Left hindlimb (tissue), 1 donor: ENCODE measurements at places on chromosomes 5 and 9.
A peak's percentile ranks its signal among the peaks of the same experiment; 100 is the strongest.

DNA sequence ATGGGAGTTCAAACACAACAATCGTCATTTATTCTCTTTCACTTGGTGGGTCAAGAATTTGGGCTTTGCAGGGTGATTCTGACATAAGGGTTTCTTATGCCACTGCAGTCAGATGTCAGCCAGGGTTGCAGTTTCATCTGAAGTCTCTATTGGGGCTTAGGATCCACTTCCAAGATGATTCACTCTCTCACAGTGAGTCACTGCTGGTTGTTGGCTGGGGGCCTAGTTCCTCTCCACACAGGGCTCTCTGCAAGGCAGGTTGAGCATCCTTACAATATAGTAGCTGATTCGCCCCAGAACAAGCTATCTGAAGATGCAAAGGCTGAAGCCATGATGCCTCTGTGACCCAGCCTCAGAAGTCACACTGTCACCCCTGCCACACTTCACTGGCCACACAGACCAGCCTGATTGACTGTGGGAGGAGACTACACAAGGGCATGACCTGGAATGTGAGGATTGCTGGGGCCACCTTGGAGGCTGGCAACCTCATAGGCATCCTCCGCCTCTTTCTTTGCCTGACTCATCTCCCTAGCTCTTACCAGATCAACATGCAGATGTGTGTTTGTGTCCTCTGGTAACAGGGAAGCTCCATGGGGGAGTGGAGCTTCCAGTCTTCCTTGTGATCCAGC is 4.5 kb upstream of the CARD19 start:
- DNase-seq = peak; percentile 35

DNA sequence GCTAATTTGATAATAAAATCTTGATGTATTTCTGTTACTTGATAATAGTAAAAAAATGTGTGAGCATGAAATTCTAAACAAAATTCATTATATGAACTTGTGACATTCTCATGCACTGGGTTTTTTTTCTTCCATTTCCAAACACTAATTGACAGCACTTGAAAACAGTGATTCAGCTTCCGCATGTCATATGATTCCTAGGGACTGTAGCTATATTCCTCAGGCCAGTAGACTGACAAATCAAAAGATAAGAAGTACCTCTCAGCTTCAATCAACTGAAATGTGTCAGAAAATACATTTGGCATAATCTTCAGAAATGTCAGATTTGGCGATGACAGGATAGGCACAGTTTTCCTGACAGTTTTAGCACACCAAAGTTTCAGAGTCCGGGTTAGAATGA is 52.5 kb downstream of the EFNA5 start:
- DNase-seq = no peak

DNA sequence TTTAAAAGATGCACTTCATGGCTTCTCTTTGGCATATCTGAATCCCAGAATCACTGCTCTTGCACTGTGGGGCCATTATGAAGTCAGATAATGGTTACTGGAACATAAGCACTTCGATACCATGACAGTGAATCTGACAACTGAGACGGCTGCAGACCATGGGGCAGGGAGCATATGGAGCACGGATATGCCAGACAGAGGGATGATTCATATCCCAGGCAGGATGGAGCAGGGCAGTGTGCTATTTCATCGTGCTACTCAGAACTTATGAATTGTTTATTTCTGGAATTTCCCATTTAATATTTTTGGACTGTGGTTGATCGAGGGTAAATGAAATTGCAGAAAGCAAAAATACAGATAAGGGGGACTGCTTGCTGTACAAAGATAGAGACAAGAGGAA is 145.0 kb downstream of the EGFLAM start:
- DNase-seq = no peak

GRCh38 chr5:130708754-130709153 is 456.3 kb downstream of the HINT1 start:
- no peak for DNase-seq
